ENCODE measurements at places on chromosomes 1 and 21.
A peak's percentile ranks its signal among the peaks of the same experiment; 100 is the strongest.

DNA sequence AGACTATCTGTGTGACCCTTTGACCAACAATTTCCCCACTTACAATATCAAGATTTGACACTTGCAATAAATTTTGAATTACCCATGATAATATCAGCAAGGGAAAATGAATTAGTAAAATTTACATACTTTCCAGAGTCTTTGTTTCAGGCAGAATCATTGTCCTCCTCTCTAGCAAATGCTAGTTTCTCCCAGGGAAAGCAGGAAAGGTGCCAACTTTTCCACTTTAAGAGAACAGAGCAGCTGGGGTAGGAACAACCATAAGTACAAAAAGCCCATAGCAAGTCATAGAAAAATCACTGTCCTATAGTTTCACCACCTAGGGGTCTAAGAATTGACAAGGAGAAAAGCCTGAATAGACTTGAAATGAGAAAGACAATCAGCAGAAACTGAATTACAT is 67.1 kb upstream of the GUCA2B start:
- no peak for DNase-seq

- DNase-seq: peak; percentile 18
Observed at GRCh38 chr1:205376739-205377138, 20.0 kb upstream of the KLHDC8A start.

GRCh38 chr1:209823143-209824041 is 4.4 kb upstream of the UTP25 start:
- DNase-seq: no peak

DNA sequence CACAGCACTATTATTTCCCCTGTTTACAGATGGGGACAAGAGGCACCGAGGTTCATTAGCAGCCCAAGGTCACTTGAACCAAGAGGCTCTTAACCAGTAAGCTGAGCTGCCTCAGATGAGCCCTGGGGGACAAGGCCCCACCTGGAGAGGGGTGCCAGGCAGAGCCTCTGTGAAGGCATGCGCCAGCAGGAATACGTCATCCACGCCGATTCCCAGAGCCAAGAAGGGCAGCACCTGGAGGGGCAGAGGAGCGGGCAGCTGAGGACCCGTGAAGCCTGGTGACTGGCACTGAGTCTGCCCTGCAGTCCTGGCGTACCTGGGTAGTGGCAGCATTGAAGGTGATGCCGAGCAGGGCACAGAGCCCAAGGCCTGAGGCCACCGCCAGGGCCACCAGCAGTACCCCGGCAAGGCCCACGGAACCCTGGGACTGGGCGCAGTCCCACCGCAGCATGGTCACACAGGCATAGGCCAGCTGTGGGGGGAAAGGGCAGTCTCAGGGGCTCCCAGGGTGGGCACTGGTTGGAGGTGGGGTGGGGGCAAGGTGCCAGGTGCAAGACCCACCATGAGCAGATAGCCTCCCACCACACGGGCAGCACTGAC is 14.1 kb downstream of the PTCH2 start:
- DNase-seq: no peak

DNA sequence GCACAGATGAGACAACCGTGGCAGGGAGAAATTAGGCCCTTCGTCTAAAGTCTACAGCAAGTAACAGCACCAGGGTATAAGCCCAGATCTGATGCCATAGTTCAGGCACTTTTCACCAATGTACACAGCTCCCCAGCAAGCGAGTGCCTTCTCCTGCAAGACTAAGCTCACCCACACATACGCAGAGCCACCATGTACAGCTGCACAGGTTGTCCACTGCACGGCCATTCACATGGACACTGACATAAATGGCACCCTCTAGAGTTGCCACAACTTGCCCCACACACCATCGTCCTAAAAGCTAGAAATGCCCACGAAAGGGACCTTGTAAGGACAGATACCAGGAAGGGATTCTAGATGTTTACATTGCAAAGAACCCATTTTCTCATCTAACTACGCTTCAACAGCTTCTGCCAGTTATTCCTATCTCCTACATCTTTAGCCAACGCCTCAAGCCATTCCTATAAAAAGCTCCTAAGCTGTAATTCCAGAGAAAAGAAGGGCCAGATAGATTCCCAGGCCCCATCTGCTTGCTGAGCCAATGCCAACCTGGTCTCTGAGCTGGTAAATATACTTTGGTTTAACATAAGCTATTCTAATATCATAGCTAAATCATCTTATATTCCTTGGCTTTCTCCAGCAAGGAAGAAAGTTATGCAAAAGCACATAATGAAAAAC is 174.0 kb upstream of the KAZN start:
- DNase-seq: no peak

GRCh38 chr1:173669491-173669941 is at the start of gene ANKRD45:
Gene ANKRD45, minus strand, starts transcription at chr1:173669851. Its CDS starts 10,433 bp downstream, at chr1:173659418.
- DNase-seq: no peak

DNA sequence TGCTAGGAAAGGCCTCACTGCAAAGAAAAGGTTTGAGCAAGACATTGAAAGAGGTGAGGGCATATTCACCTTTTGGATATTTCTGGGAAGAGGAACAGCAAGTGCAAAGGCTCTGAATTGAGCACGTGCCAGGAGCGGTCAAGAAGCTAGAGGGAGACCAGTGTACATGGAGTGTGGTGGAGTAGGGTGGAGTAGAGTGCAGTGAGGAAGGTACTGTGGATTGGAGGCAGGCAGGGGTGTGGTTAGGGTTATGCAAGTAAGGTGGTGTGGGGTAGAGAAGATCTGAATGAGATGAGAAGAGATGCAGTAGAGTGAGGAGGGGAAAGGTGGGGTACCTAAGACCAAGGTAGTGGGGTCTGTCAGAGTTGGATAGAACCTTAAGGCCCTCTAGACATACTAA is 119.6 kb downstream of the OMA1 start:
- no peak for DNase-seq

- DNase-seq: no peak
Observed at GRCh38 chr1:244792188-244792850, 43.1 kb upstream of the COX20 start.

GRCh38 chr1:179969962-179970361 is 15.4 kb downstream of the CEP350 start:
- DNase-seq: no peak

- peak; percentile 45 for DNase-seq
Observed at GRCh38 chr1:31380181-31380580, 7.3 kb upstream of the FABP3 start.

GRCh38 chr21:37548521-37548981 is 182.0 kb downstream of the DYRK1A start:
- DNase-seq: no peak

GRCh38 chr1:69491416-69491815 is 76.3 kb upstream of the LRRC7 start:
- DNase-seq: no peak

- no peak for DNase-seq
Observed at GRCh38 chr1:183285746-183286145, 99.7 kb downstream of the LAMC2 start.

DNA sequence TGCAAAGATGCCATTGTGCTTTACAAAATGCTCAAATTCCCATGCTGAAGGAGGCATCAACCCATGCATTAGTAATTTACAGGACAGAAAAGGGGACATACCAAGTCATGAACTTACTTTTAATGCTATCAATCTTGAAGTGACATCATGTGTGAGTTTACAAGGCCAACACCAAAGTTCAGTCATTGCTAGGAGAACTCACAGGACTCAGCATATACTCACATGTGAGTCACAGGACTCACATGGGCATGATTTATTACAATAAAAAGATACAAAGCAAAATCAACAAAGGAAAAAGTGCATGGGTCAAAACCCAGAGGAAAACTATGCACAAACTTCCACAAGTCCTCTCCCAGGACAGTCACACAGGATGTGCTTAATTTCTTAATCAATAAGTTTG is 1656.0 kb downstream of the MRPL39 start:
- DNase-seq: no peak

DNA sequence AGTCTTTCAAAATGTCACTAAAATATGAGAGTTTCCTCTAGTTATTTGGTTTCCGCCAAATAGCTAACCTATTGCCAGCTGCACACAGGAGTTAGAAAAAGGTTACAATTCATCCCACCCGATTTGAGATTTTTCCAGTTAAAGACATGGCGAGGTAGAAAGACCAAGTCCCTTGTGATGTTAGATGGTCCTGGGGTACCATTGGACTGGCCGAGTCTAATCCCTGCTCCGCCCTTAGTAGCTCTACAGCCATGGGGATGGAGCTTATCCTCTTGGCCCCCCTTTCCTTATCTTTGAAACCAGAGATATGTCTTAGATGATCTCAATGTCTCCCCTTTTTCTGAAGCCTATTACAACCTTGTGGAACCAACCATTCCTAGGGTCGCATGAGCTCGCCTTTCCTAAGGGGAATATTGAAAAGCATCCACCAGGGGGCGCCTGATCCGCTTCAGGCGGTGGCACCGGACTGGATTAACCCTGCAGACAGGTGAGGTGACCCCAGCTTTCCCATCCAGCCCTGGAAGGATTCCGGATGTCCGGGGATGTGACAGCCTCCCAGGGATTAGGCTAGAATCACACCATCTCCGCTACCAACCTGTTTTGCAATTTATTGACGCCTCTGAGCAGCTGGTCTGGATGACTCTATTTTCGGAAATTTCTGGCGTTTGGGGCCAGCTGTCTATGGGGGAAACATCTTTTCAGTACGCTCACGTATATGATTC is 68.3 kb upstream of the SIM2 start:
- DNase-seq: peak; percentile 42

DNA sequence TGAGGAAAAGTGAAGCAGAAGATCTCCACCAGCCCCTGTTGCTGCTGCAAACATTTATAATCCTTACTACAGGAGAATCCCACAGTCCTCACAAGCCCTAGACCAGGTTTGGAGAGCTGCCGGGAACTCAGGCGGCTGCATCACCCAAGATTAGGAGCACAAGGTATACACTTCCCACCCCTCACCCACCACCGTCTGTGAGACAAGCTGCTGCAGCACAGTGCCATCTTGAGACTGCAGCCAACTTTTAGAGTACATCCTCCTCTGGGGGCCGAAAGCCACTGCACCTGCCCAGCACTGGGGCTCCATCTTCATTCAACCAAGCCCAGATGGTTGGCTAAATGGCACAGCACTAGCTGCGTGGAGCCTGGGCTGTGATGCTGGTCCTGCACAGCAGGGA is 13.8 kb downstream of the OLFML3 start:
- DNase-seq: no peak

DNA sequence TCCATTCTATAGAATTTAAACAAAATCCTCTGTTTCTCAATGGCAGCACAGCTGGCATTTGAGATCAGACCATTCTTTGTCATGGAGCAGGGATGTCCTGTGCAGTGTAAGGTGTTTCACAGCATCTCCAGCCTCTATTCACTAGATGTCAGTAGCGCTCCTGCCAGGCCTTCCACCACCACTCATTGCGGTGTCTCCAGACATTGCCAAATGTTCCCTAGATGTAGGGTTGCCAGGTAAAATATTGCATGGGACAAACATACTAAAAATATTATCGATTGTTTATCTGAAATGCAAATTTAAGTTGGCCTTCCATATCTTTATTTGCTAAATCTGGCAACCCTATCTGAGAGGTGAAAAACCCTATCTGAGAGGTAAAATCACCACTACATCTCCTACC is 11.7 kb downstream of the ITLN2 start:
- no peak for DNase-seq

DNA sequence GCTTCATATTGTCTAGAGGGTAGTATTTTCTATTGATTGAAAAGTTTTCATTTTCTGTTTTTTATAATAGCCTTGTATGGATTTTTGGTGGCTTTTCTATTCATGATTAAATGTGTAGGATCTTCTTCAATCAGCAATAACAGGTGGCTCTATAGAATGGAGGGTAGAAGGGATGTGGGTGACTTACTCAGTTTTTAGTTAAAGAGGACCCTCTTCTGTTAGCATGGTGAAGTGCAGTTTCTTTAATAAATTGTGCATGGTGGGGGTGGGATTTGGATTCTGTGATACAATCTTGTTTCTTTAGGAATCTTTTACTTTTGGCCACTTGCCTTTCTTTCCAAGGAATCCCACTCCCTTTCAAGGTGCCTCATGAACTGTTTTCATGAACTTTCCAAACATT is 64.7 kb downstream of the SLC35A3 start:
- no peak for DNase-seq

DNA sequence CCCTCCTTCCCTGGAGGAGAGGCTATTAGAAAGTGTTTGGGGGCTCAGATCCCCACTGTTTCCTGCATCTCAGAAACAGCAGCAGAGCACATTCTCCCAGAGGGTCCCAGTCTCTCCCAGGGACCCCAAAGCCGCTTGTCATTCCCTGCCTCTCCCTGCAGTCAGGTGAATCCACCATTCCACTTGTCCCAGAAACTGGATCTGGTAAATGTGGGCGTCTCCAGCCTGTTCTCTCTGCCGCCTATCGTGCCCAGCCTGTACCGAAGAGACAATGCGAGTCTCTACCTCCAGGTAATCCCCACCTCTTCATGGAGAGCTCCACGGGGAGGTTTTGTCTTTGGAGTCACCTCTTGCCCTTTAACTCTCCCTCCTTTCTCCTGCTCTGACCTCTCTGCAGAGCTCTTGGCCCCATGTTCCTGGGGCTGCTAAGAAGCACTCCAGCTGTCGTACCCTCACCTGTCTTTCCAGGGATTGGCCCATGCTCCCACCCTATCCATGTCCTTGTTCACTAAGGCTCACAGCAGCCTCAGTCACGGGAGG is 26.9 kb downstream of the INAVA start:
- no peak for DNase-seq

DNA sequence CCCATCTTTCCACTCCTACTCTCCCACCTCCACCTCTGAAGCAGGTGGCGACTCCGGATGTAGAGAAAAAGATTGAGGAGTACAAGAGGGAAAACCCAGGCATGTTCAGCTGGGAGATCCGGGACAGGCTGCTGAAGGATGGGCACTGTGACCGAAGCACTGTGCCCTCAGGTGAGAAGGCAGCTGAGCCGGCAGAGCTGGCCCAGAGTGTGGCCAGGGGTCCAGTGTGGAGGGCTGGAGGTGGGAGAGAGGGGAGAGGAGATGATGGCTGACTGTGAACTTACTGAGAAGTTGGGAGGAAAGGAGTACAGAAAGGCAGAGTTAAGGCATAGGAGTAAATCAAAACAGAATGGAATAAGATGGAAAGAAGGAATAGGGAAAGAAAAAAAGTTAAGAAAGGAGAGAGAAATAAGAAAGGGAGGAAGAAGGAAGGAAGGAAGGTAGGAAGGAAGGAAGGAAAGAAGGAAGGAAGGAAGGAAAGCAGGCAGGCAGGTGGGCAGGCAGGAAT is 4.5 kb downstream of the PAX7 start:
- no peak for DNase-seq

DNA sequence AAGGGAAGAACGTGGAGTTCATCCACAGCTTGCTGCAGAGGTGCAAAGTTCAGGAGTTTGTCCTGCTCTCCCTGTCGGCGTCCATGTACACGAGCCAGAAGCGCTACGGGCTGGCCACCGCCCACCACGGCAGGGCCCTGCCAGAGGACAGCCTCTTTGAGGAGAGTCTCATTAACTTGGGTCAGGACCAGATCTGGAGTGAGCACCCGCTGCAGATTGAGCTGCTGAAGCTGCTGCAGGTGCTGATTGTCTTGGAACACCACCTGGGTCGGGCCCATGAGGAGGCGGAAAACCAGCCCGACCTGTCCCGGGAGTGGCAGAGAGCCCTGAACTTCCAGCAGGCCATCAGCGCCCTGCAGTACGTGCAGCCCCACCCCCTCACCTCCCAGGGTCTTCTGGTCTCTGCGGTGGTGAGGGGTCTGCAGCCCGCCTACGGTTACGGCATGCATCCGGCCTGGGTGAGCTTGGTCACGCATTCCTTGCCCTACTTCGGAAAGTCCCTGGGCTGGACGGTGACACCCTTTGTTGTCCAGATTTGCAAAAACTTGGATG is 73.8 kb upstream of the MORC3 start:
- no peak for DNase-seq

- no peak for DNase-seq
Observed at GRCh38 chr1:186022184-186022583, 288.0 kb downstream of the HMCN1 start.

- no peak for DNase-seq
Observed at GRCh38 chr1:19063122-19063521, 106.6 kb upstream of the IFFO2 start.

GRCh38 chr21:28821276-28822122 is 171.2 kb downstream of the LTN1 start:
- DNase-seq: no peak
